ENCODE measurements at places on chromosomes 6 and 20. TPM values are rescaled to one million over a fixed set of nuclear protein-coding genes. Genes with fewer than 3 reads are reported as not detected.

MCCD1 gene
- not detected for total RNA-seq

PIM1 gene
- 7.3 TPM for total RNA-seq

NKX2-4 gene
- total RNA-seq, result not detected

HCK gene
- total RNA-seq, result 2.1 TPM

SIRPB2 gene
- 0.33 TPM for total RNA-seq

SENP6 gene
- 68.6 TPM for total RNA-seq

CCR6 gene
- total RNA-seq, result not detected

DNA sequence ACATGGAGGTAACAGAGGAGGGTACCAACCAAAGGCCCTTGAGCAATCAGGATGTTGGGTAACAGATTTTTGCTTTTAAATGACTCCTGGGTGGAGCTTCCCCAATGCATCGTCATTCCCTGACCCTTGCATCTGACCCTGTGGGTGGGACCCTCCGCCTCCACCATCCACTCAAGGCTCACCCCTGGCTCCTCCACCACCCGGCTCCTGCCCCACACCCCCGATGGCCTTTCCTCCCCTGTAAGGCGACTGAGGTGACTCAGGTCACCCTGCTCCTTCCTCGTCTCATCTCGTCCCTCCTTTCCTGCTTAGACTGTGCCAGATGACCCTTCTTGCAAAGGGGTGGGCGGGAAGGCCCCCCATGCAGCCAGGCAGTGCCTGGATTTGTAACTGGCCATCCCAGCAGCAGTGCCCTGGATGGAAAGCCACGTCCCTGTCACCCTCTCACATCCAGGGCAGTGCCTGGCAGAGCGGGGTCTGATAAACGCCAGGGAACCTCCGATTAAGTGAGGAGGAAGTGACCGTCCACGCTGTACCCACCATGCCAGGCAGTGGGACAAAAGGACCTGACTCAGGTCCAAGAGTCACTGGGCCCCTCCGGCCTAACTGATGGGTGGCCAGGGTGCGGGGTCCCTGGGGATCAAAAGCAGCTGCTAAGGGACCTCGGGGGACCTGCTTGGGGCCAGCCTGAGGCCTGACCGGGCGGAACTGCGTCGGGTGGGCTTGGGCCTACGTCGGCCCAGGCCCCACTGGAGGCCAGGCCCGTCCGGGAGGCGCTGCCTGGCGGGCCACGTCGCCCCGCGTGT lies 624 bp upstream of the NPEPL1 start:
- peak; percentile 35 for DNase-seq

DNA sequence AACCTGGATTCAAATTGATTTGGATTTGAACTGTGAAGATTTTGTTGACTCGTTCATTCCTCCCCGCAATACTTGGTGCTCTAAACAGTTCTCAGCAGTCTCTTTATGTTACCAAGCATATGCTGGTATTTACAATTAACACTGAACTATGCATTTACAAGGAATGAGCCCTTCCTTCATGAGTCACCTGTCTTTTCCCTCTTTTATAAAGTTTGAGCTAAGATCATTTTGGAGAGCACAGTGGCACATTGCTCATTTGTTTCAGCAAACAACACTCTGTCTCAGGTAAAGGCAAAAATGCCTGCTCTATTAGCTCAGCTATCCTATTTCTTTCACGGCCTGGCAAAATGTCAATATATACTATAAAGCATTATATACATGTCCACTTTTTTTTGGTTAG lies 285.4 kb downstream of the PHACTR1 start:
- no peak for DNase-seq

DNA sequence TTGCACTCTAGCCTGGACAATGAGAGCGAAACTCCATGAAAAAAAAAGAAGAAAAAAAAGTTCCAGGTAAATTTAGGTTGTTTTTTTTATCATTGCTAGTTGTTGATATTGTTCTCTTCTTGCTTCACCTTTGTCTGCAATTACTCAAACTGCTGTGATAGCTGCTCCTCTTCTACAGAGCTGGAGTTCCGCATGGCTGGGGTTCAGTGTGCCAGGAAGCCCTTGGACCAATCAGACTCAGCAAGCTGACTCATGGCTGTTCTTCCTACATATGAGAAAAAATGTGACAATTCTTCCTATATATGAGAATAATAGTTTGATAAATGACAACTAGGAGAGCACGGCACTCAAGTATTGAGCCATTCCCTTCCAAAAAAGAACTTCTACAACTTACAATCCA lies 28.4 kb downstream of the DPPA5 start:
- DNase-seq, result no peak

GRCh38 chr6:35035481-35036030 lies 105.6 kb downstream of the TCP11 start:
- no peak for DNase-seq

GRCh38 chr6:35014341-35014740 lies 125.3 kb downstream of the ANKS1A start:
- no peak for DNase-seq

DNA sequence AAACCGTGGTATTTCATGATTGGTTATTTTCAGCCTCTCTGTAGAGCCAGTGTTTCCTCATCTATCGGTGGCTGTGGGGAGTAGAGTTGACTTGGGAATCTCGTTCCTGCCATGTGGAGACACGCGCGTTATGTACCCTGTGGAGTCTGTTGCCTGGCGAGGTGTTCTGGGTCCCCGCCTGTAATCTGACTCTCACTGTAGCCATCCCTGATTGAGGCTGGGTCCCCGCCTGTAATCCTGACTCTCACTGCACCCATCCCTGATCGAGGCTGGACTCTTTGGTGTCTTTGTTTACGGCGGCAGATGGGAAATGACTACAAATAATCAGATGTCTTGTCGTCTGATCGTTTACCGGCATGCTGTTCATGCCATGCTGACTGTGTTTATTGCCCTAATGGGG lies 153.9 kb downstream of the DTNBP1 start:
- no peak for DNase-seq

DNA sequence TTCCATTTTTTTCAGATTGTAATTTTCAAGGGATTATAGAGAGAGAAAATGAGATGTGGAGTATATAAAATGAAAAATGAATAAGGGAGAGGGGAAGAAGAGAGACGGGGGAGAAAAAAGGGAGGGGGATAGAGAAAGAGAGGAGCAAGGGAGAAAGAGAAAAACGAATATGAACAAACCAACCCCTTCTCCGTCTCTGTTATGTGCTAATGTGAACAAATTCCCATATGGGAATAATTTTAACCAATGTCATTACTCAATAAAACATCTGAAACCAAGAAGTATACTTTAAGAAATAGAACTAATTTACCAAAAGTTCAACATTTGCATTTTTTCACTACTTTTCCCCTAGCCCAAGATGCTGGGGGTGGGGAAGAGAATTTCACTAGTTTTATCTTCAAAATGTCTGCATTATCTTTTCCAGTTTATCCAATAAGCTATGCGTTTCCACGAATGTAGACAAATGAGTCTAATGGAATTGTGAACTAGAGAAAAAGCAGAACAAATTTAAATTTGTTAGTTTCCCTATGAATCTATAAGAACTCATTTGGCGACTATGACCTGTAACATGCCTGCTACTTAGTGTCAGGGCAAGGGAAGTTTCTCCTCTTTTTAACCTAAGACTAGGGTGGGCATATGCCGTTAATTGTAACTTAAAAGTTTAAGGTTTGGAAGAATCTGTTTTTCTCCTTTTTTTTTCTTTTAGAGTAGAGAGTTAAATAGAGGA lies 286.3 kb downstream of the BTBD9 start:
- no peak for DNase-seq

GRCh38 chr6:7332090-7332745 lies 19.2 kb upstream of the SSR1 start:
- DNase-seq, result no peak

GRCh38 chr6:127716465-127716864 lies 139.5 kb downstream of the C6orf58 start:
- DNase-seq, result no peak

- DNase-seq, result no peak
These were observed 65.0 kb downstream of the HDDC2 start for GRCh38 chr6:125236536-125237327.

DNA sequence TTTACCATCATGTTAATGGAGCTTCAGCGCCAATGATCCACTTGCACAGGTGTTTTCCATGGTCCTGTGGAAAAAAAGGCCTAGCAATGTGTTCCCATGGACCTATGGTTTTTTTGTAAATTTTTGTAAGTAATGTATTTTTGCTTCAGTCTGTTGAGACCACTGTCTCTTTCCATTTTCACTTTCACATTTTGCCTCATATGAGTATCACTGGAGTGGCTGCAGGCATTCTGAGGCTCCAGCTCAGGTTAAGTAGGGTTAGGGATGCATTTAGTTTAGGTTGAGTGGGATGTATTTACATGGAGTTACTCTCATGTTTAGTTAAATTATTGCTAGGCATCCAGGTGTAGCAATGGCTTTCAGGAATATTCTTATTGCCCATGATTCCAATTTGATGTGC lies 19.2 kb upstream of the LMBRD1 start:
- no peak for DNase-seq

DNA sequence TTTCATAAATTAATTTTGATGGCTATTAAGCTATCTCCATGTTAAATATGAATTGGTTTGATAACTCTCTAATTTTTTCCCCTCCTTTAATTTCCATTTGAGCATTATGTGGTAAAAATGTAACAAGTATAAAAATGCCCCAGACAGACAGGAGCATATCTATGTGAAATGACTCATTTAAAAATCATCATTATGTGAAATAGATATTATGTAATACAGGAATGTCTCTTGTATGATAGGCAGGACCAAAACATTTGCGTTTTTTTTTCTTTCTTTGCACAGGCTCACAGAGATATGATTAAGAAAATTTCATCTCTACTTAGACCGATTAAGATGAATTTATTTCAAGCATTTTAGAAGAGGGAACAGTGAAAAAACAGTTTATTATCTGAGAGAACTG lies 95.8 kb downstream of the AKAP7 start:
- DNase-seq, result no peak

DNA sequence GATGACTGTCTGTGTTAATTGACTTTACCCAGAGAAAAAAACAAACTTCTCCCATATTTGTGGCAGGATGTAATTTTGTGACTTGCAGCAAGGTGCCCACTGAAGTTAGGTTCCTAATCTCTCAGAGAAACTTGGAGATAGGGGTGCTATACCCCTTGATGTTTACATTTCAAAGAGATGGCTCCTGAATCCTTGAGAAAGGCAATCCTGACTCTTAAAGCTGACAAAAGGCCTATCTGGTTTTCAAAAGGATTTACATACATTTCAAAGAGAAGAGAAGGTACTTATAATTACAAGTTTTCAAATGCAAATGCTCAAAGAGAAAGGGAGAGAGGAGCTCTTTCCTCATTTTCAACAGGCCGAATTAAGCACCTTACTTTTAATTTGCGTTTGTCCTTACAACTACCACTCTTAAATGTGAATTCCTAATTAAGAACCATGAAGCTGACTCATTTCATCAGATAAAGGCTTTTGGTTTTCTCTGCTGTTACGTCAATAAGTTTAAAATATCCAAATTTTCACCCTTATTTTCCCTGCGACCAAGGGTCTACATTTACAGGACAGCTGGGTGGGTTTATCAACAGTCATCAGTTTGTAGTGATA lies 711.8 kb upstream of the MAP3K7 start:
- no peak for DNase-seq

GRCh38 chr6:3026791-3027626 lies 27.3 kb downstream of the NQO2 start:
- no peak for DNase-seq

GRCh38 chr6:125802943-125803377 lies 12.2 kb downstream of the NCOA7 start:
- no peak for DNase-seq

- no peak for DNase-seq
These were observed 262.4 kb upstream of the AGPAT4 start for GRCh38 chr6:161536224-161536630.

GRCh38 chr6:36929607-36930006 lies 24.9 kb upstream of the PI16 start:
- DNase-seq, result no peak

DNA sequence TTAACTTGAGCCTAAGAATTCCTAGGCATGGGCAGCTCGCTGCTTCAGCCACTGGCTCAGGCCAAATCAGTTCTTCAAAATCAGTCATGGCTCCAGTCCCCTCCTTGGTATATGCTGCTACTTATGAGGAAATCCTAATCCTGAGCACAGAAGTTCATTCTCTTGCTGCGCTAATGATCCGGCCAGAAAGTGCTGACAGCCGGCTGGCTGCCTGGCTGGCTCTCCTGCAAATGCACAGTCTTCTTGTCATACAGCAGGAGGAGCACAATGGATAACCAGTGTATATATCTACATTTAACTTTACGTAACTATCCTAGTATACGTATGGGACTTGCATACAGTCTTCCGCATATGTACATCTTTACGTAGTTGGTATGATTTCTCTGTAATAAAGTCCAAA lies 500.8 kb downstream of the PRKN start:
- no peak for DNase-seq

DNA sequence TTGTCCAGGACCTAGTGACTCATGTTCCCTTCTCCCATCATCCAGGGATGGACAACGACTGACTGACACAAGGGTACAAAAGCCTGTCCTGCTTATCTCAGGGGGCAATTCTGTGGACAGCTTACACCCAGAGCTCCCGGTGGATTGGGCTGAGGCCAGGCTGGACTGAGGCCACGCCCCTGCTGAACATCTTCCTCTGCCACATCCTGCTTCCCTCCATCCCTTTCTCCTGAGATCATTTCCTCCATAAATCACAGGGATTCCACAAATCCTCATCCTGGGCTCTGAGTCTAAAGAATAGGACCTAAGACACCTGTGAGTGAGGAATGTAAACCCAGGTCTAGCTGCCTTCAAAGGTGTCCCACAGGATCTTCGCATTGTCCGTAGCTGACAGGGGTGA lies 30.4 kb upstream of the RNF24 start:
- DNase-seq, result no peak

DNA sequence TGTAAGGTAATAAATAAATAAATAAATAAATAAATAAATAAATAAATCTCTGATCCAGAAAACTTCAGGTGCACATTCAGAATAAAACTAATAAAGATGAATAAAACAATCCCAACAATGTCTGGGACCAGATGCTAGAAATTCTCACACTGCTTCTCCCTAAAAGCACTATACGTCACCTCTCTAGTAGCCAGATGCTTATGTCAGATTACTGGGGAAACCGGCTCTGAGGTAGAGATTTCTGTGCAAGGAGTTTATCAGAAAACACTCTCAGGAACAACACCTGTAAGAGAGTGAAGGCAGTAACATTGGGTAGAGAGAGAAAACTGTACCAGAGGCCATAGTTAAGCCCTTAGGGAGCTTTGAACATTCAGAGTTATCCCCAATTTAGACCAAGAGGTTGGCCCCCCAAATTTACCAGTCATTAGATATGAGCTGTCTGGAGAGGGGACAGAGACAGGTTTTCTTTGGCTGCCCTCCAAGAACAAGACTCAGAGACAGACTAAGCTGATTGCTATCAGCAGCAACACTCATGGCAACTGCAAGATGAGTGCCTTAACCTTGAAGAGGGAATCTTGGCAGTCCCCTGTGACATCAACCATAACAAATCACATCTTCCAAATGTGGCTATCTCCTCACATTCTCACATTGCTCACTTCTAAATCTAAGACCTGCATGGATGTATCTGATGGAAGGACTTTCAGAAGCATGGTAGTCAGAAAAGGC lies 151.2 kb upstream of the BMP5 start:
- no peak for DNase-seq

- DNase-seq, result no peak
These were observed 448.3 kb upstream of the HSF2 start for GRCh38 chr6:121951123-121951522.

Measured in body of pancreas (tissue), 4 donors.